Activated B cell treated with CpG ODN at 0.5 μM for 24 hours (primary cell): ENCODE measurements at places on chromosomes 2 and 18.

DNA sequence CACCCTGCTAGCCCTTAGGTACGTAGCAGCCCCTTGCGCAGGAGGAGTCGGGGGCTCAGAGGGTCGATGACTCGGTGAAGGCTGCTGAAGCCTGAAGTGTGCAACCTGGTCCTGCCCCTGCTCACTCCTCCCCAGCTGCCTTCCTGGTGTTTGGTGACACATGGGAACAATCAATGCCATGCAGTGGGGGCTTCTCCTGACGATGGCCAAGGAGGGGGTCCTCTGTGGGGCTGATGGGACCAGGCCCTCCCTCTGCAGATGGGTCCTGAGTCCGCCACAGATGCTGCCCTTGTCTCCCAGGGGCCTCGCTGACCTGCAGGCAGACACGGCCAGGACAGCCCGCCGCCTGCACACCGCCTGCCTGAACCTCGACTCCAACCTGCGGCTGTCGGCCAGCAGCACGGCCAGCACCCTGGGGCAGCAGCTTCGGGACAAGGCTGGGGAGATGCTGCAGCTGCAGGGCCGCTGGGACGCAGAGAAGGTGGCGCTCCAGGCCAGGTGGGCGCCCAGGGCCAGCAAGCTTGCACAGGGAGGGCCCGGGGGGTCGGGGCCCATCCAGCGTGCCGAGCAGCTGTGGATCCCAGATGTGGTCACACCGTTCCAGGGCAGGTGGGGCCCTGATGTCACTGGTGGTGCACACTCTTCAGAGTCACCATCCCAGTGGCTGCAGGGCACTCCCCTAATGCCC lies 24.6 kb downstream of the CROCC2 start:
- DNase-seq, result no peak

DNA sequence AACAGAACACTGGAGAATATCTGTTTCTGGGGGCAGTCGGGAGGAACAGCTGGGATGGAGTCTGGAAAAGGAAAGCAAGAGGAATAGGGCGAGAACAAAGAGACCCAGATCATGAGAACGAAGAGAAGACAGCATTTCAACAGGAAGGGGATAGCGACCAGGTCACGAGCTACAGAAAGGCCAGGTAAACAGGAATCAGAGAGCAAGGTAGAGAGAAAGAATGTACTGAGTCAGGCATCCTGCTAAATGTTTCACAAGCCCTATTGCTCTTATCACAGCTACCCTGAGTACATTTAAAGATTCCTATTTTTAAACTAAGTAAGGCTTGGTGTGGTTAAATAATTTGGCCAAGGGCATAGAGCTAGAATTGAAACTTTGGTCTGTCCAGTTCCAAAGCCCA lies 254.9 kb upstream of the RAB12 start:
- DNase-seq, result no peak

DNA sequence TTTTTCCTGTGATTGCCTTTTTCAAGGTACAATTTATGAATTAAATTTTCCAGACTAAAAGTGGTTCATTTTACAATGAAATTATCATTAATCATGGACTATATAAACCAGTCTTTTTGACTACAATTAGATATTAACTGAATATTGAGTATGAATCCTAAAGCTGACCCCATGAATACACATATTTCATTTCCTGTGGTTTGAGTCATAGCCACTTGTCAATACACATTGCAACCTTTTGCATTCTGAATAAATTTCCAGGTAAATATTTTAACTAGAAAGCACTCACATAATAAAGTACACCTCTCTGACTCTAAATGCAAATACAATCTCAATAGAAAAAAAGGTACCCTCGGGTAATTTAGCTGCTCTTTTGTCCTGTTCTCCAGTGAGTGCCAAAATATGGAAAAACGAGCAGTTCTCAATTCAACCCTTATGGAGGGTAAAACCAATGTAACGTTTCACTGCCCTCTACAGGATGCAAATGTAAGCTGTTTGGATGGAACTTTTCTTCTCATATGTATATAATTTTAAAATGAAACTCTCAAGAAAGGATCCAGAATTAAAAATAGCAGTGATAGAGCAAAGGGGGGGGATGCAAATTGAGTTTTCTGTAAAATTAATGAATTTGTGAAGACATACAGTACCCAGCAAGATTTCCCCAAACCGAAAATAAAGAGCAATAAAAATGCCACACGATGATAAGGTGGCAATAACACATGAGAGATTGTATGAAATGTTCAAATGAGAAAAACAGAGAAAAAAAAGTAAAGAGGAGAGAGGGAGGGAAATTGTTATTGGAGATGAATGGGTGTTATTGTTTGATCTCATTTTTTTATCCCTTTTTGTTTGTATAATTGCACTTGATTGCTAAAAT lies 1795.7 kb upstream of the PIK3C3 start:
- no peak for DNase-seq

- DNase-seq, result no peak
Observed at GRCh38 chr2:66430505-66431273, 4.2 kb upstream of the MEIS1 start.
